Activated gamma-delta T cell treated with anti-CD3 and anti-CD28 coated beads, Interleukin-2, amount 50 U/mL, for 16 hours (primary cell): ENCODE measurements at places on chromosomes 7 and 10.

DNA sequence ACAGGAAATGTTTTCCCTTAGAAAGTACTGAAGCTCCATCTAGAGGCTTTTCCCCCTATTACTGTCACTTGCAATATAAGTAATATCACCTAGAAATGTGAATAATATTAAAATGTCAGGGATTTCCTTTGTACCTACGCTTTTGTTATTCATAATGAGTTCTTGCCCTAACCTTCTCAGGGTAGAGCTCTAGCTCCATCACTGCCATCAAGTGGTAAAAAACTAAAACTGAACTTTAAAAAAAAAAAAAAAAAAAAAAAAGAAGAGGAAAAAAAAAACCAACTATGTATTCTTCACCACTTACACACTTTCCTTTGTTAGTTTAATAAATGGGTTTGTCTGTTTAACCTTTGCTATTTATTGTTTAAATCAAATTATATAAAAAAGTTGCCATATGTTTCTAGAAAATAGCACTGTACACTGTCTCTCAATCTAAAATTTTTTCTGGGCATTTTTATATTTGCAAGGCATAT lies 49.9 kb downstream of the DNAJC1 start:
- no peak for DNase-seq

DNA sequence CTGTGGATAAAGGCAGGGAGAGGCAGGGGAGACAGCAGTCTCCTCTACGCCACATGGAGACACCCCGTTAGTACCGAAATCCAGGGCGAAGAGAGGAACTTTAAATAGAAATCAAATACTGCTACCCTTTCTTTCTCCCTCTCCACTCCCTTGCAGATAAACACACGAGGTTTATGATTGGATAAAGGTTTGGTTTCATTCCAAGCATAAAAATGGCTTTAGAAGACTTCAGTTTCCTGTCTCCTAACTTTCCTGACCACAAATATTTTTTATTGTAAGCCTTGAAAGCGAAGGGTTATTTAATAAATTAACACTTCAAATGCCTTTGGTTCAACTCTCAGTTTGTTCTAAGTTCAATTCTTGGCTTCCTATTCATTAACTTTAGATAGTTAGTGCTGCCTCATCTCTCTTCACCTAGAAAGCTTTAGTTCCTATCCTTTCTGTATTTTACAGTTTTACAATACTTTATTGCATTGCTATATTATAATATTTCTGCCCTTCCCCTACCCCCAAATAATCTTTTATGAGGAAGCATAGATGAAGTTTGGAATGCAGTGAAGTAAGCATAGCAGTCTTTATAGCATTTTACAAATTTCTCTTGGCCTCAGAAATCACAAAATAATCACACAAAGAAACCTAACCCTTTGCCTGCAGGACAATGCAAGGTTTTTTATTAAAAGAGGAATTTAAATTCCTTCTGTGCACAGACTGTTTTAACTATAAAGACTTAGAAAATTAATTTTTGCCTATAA lies 31.5 kb upstream of the ARID5B start:
- DNase-seq, result no peak

- DNase-seq, result no peak
Measured at GRCh38 chr10:21510241-21511094, 15.0 kb downstream of the SKIDA1 start.

GRCh38 chr10:97134110-97134509 lies 51.6 kb downstream of the SLIT1 start:
- DNase-seq, result no peak

DNA sequence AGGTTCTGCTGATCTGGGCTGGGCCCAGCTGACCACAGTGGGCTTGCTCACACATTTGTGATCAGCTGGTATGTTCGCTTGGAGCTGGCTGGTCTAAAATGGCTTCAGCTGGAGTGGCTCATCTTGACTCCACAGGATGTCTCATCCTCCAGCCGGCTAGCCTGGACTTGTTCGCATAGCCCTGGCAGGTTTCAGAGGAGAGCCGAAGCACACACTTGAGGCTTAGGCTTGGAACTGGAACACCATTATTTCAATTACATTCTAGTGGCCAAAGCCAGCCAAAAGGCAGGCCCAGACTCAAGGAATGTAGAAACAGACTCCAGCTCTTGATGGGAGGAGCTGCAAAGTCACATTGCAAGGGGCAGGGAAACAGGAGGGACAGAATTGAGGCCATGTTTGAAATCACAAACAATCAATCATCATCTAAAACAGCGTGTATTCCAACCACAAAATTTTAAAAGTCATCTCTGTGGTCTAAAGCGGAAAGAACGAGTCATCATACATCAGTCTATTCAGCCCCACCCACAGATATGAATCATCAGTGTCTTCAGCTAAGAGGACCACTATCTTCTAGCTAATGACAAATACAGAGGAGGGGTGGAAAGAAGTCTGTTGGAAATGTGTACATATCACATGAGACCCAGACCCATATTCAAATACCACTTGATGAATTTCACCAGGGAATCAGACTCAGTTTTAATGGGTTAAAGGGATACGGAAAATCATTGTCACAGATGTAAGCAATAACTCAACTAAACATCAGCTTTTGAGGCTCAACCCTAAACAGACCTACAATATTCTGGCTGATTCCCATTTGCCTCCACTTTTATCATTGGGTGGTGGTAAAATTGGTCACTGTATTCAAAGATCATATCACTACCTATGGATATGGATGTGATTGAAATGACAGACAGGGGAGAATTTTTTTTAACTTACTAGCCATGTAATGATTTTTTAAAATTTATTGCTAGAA lies 139.0 kb upstream of the MKLN1 start:
- peak; percentile 33 for DNase-seq

DNA sequence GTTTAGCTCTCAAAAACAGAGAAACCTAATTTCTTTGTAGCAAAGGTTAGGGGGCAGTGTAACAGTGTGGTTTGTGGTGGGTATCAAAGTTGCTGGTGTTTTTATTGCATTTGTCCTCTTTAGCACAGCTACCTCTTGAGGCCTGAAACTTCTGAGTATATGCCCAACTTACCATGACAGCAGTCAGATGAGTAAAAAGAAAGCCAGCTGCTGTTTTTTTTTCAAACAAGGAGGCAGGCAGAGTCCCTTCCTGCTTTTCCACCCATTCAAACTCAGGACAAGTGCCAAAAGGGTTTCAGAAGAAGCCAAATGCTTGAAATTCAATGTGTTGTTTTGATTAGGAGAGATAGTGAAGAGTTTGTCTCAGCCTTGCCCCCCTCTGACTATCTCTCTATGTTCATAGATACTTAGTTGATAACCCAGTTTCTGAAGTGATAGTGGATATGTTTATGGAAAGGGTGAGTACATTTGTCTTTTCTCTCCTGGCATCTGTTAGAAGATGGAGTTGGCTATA lies 23.1 kb downstream of the GBF1 start:
- no peak for DNase-seq

GRCh38 chr7:117325836-117326235 lies 3.0 kb upstream of the WNT2 start:
- no peak for DNase-seq

GRCh38 chr10:110893559-110894179 lies 21.9 kb downstream of the PDCD4 start:
- DNase-seq, result no peak

DNA sequence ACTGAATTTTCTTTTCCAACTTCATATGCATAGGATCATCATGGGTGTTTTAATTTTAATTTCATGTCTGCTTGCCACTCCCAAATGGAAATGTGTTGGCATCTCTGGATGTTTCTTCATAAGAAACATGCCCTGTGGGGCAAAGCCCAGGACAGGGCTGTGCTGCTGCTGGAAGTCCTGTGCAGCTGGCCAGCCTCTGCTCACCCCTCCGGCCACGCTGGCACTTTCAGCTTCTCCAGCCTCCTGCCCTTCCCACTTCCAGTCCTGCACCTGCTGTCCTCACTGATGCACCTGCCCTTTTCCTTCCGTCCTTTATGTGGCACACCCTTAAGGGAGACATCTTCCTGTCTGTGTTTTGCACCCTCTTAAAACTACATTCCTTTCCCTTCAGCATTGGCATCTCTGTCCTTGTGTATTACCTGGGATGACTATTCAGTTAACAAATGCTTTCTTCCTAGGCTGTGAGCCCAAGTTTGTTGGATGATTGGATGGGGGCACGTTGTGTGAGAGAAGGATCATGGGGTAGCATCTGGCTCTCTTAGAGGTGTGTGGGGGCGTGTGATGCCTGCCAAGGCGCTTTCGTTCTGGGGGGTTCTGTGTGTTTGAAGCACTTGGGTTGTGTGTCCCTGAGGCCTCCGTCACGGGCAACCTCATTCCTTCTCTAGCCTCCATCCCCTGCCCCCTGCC lies 56.8 kb downstream of the TCF7L2 start:
- DNase-seq, result no peak

DNA sequence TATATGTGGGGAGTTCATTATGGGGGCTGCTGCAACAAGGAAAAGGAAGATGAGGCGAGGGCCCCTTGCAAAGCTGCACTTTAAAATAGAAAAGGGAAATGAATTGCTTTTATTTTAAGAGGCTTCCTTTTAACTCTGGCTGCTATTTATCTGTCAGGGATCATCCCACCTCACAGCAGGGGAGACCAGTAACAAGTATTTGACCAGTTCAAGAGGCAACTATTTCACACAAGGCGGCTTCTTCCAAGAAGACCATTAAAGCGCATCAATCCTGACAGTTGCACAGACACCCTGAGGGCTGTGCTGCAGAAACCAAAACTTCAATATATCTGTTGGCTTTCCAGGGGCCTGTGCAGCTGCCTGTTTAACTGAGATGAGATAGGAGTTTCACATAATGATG lies 1009.2 kb downstream of the SORCS3 start:
- DNase-seq, result no peak

DNA sequence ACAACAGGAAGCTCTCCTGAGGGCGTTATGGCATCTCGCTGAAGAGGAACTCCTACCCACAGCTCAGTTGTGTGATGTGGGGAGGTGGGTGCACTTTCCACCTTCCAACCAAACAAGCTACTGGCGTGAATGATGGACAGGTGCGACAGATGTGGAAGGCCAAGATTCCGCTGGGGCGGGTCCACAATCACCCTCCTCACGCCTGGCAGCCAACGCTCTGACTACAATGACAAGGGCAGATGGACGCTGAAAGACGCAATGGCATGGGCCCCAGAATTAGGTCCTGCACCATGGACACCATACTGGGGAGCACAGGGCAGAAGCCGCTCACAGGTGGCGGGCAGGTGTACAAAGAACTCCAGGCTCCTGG lies 282.5 kb downstream of the PRPF18 start:
- no peak for DNase-seq

GRCh38 chr7:34756691-34757090 lies 98.7 kb downstream of the NPSR1 start:
- no peak for DNase-seq
